ENCODE measurements at places on chromosomes 2 and 18.

DNA sequence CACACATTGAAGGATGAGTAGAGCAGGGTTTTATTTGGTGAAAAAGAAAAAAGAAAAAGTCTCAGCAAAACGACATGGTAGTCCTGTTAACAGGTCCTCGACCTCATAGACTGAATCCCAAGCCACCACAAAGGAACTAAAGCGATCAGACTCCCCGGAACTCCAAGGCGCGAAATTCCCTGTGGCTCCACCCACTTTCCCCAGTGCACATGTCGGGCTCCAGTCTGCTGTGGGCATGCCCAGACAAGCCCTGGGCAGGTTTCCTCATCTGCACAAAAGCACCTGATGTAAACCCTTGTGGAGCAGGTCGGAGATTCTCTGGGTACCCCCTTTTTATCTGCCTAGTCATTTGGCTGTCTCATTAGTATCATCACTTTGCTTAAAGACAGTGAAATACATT is 170.7 kb upstream of the FSIP2 start:
- DNase-seq, result no peak

- no peak for DNase-seq
Measured at GRCh38 chr2:149169656-149170055, 131.2 kb downstream of the LYPD6B start.

GRCh38 chr2:218091746-218092145 is 22.7 kb downstream of the RUFY4 start:
- DNase-seq, result no peak

DNA sequence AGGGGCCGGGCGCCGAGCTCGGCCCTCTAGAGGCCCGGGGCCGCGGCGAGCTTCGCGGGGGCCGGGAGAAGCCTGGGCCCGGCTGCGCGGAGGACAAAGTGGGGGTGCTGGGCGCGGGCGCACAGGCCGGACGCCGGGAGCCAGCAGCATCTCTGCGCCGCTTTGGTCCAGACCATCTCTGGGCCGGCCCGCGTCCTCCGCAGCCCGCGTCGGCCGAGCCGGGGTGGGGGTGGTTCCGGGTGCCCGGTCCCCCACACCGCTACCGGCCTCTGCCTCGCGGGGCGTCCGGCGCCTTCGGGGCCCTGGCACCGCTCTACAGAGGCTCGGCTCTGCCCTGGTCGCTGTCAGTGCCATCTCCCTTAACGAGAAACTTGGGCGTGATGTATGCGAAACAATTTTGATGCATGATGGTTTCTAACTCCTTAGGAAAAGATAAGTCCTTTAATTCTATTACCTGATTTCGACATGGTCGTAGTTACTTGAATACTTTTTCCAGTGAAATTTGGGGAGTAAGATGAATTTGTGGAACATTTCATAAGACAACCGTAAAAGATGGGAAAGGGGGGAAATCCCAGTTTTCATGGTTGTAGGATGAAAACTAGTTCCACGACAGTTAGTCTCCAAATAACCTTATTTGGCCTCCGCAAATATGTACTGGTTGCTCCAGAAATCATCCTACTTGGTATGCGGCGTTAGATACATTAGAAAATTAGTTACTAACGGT is 562 bp downstream of the TWSG1 start:
- no peak for DNase-seq

DNA sequence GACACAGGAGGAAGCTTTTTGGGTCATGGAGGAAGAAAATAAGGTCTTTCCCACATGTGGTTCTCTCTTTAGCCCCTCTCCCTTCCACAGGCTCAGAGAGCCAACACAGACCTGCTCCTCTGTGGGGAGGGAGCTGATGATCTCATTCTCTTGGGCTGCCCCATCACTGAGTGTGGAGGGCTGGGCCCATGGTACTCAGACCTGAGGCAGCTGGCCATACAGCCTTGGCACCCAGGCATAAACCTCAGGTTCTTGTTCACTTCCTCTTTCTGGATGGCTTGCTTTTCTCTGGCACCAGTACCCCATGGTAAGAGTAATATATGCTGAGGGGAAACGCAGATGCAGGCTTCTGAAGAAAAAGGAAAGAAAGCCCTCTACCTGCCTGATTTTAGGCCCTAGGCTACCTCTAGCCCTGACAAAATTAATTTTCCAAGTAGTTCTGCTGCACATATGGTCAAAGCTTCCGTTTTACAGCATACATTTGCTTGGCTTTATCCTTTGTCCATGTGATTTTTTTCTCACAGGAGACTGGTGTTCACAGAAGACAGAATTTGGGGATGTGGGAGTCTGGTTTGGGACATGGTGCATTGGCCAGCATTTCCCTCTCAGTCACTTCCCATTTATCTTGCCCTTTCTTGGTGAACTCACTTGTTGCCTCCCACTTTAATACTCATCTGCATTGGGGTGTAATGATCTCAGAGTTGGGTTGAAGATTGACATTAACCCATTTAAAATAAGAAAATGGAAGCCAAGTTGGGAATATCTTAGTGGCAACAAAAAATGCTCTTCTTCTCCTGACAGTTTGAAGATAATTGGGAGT is 11.1 kb downstream of the DHRS9 start:
- DNase-seq, result no peak

DNA sequence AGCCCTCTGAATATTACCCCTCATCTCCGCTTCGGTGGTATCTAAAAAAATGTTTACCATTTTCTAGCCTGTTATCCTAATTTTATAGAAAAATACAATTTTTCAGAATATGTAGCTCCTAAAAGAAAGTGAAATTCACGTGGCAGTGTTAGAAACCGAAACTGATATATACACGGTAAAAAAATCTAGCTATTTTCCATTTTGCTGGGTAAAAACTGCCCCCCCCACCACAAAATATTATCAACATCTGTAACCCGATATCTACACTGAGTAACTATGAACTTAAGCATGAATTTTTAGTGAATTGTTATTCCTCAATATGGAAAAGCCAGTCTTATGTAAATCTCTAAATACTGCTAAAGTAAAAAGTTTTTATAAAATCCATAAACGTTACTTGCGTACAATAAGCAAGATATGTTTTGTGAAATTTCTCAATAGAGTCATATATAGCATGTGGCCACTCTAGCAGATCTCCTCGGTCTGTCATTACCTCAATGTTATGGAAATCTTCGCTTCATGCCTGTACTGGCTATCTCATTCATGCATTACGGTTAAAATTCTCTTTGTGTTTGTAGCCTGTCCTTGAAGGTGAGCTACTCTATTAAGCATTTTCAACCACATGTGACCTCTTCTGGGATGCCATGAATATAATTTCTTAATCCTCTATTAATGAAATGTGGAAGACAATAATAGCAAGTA is 524.2 kb downstream of the TRIB2 start:
- no peak for DNase-seq

DNA sequence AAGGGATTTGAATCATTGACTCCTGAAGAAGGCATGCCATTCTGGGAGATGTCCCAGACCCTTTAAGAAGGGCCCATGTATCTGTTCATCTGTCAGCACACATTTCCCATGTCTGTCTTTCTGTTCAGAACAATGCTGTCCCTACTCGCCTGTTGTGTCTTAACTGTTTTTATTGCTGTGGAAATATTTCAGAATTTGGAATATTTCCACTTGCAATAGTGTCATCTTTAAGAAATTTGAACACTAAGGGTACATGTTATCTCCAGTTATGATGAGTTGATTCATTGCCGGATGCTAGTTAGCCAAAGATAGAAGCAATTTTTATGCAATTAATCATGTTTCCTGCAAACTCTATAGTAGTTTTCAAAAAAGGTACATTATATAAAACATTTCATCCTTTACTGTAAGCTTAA is 36.9 kb upstream of the NT5C1B start:
- no peak for DNase-seq

- DNase-seq, result no peak
Measured at GRCh38 chr2:4585057-4585635, 881.8 kb downstream of the DCDC2C start.

GRCh38 chr2:70816726-70817125 is 3.7 kb downstream of the CLEC4F start:
- DNase-seq, result no peak

DNA sequence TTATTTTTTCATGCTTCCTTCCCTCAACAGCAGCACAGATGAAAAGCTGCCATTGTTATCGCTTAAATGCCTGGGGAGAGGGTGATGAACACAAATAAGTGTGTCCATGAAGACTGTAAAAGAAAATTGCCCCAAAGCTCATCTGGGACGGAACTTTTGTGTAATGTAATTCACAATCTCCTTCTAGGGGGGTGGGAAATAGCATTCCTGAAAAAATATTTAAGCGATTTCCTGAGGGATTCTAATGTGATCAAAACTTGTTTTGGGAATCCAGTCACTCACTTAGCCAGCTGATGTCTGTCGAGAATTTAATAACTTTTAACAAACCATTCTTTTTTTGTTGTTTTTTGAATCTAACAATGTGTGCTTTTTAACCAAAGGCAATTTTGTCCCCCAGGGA is 427.9 kb downstream of the PLCL1 start:
- no peak for DNase-seq

DNA sequence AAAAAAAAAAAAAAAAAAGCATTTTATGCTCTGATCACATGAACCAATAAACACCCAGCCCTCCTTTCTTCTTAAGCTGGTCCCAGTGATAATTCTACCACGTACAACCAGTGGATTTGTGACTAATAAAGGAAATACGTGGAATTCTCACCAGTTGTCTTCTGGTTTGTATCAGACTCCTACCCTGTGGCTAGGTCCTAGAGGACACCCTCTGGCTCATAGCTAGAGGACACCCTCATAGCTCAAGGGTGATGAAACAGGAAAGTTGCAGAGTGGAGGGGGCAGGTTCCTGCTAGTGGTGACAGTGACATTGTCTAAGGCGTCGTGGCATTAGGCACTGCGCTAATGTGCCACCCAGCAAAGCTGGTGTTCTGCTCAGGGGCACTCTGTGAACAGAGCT is 167.8 kb downstream of the BCL11A start:
- no peak for DNase-seq

DNA sequence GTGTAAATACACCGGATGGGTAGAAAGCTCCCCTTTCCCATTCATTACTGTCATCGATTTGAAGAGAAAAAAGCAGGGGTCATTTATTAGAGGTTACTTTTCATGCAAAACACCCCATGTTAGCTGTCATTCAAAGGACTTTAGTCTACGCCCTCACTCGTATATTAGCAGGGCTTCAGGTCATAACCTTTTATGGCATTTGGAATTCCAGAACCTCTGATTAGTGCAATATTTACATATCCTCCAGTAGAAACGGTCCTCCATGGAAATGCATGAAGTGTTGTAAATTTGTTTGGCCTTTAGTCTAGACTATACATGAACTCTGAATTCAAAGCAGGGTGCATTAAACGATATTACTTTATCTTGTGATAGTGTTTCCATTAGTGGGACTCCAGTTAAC is 180.5 kb downstream of the ZNF516 start:
- DNase-seq, result no peak

- DNase-seq, result no peak
Measured at GRCh38 chr2:116935097-116935814, 879.2 kb upstream of the DDX18 start.

GRCh38 chr2:143300536-143300935 is 171.3 kb downstream of the ARHGAP15 start:
- DNase-seq, result no peak

DNA sequence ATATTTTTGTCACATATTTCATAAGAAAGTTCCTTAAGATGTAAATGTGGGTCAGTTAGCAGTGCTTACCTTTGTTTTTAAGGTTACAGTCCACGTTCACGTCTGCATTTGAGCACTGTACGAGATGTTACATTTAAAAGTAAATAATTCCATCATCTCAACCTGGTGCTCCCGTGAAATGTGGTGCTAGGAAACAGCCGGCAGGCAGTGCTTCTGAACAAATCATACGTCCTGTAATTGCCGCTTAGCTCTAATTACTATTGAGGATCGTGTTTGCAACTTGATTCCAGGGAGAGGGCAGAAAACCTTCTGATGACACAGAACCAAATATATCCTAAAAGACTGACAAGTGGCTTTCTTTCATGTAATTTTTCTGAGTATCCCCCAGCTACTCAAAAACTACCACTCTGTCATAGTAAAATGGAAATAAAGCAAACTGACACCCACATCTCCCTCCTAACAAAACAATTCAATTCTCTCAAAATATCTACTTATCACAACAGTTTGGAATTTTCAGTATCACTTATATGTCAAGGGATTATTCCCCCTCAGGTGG is 297.8 kb upstream of the SESTD1 start:
- peak; percentile 10 for DNase-seq

DNA sequence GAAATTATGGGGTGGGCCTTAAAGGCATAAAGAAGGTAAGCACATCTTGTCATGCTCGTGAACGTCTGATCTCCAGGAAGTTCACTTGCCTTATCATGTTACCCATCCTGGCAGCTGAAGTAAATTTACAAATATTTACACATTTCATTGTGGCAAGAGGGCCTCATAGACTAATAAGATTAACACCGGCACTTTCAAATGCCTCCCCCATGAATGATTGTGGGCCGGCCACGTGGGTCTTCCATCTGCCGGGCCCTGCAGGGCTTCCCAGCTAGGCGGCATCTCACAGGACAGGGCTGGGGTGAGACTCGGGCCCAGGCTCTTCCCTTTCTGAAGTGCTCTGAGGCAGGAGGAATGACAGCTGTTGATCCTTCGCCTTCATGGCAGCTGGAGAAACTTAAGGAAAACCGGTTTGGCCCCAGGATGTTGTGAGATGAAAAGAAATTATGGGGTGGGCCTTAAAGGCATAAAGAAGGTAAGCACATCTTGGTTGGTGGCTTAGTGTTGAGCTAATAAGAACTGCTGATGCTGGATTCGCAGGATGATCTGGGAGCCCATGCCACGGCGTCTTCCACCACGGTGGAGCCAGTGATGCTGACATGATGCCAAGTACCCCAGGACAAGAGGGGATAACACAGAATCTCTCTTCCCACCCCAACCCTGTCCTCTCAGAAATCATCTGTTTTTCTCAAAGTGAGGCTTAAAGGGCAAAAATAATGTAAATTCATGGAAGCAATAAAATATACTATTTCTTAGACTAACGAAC is 176.3 kb downstream of the SEPTIN10 start:
- no peak for DNase-seq

DNA sequence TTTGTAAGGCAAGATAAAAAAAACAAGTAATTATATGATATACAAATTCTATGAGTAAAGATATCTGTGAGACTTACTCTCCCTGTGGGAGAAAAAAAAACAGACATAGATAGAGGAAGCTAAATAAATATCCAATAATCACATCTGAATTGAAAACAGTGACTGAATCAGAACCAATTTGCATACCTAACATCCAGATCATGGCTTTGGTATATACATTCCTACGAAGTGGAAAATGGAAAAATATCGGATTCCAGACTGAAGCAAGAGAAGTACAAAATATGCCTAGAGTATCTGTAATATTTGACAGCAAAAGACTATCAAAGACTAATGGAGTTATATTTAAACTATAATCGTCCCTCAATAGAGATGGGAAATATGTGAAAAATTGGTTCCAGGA is 1108.1 kb upstream of the CHAC2 start:
- DNase-seq, result no peak

GRCh38 chr18:77899972-77900754 is 650.5 kb downstream of the GALR1 start:
- DNase-seq, result no peak

GRCh38 chr2:169119123-169119760 is 49.9 kb downstream of the DHRS9 start:
- no peak for DNase-seq

GRCh38 chr2:54947646-54948045 is 102.6 kb downstream of the RTN4 start:
- no peak for DNase-seq

GRCh38 chr2:234702731-234703225 is 205.9 kb upstream of the ARL4C start:
- no peak for DNase-seq

- no peak for DNase-seq
Measured at GRCh38 chr2:231286964-231287363, 88.5 kb downstream of the ARMC9 start.

GRCh38 chr2:164190700-164191099 is 430.6 kb downstream of the GRB14 start:
- no peak for DNase-seq

GRCh38 chr2:55965276-55965675 is 41.7 kb upstream of the EFEMP1 start:
- no peak for DNase-seq

Measured in HEK293T (cell line).